ENCODE measurements at places on chromosomes 6 and 20. TPM values are rescaled to one million over a fixed set of nuclear protein-coding genes. Genes with fewer than 3 reads are reported as not detected.

The C6orf47 gene
- 17.6 TPM for total RNA-seq

The PDYN gene
- total RNA-seq: not detected

The TNNC2 gene
- total RNA-seq: 0.75 TPM

The HCK gene
- total RNA-seq: not detected

The DYNLT2 gene
- total RNA-seq: 4.3 TPM

The TNFRSF6B gene
- 1.3 TPM for total RNA-seq

The SCUBE3 gene
- total RNA-seq: 0.36 TPM

The MAS1 gene
- total RNA-seq: 0.04 TPM

The IL17A gene
- not detected for total RNA-seq

The ADGRG6 gene
- total RNA-seq: 3.0 TPM

The PRSS16 gene
- not detected for total RNA-seq

The ESR1 gene
- 0.03 TPM for total RNA-seq

The TTK gene
- total RNA-seq: 82.2 TPM

The HAO1 gene
- not detected for total RNA-seq

The EYA2 gene
- total RNA-seq: 56.4 TPM

The PKHD1 gene
- total RNA-seq: 0.53 TPM

The CDSN gene
- not detected for total RNA-seq

The HSPA1A gene
- total RNA-seq: not detected

The SPATA2 gene
- total RNA-seq: 8.2 TPM

The HMGCLL1 gene
- not detected for total RNA-seq

The LY6G6F gene
- total RNA-seq: not detected

The ELMO2 gene
- total RNA-seq: 54.5 TPM

The NKX2-4 gene
- 3.9 TPM for total RNA-seq

All from SJCRH30 (cell line).